SK-N-SH (cell line): ENCODE measurements at places on chromosomes 1 and 21. TPM values are rescaled to one million over a fixed set of nuclear protein-coding genes. Genes with fewer than 3 reads are reported as not detected.
A peak's percentile ranks its signal among the peaks of the same experiment; 100 is the strongest.

DNA sequence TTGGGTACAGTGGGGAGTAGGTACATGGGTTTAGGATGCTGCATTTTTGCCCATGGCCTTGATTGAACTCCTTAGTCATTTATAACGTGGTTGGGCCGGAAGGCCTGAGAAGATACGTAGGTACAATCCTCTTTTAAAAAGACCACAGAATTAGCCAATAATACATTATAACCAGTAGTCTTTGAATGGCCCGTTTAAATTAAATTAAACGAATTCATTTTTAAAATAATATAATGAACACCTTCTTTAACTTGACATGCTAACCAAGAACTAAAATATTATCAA, 20.1 kb upstream of the ADAR start:
- DNase-seq, result no peak

GRCh38 chr1:81873946-81874345, 73.2 kb downstream of the ADGRL2 start:
- no peak for DNase-seq

GRCh38 chr21:31731056-31731856, 662 bp downstream of the SCAF4 start:
- DNase-seq, result peak; percentile 85

DNA sequence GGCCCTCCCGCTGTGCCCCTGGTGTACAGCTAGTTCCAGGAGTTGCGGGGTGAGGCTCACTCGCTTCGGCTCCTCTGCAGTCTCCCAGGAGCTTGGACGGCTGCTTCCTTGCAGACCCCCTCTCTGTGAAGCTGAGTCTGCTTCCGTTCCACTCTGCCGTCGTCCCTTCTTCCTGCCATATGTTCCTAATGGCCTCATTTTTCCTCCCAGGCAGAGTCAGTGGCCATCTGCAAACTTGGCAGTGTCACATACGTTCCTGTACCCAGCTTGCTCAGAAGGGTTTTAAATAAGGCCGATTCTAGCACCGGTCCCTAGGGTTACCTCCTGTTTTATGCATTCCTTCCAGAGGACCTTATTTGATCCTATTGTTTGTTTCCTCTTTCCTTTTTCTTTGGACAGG, 21.3 kb downstream of the ACTL8 start:
- peak; percentile 73 for DNase-seq

- DNase-seq, result no peak
Observed at GRCh38 chr1:82503822-82504221, 703.1 kb downstream of the ADGRL2 start.

- DNase-seq, result no peak
Observed at GRCh38 chr1:4179914-4180735, 280.1 kb upstream of the C1orf174 start.

- no peak for DNase-seq
Observed at GRCh38 chr1:6588893-6589520, 9.2 kb downstream of the ZBTB48 start.

DNA sequence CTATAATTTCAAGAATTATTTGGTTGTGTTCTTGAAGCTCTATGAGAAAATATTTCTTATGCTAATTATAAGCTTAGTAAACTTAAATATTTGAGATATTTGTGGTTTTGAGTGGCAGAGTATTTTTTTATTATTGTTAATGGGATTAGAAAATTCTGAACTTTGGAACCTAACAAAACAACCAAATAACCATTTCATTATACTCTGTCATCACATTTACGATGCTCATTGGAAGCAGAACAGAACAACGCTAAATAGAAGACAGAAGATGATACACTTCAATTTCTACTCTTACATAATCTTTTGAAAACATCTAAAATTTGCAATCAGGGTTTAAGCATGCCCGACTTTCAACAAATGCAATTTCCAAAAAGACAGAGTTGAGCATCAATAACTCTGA, 270.2 kb downstream of the PTPRC start:
- DNase-seq, result no peak

- no peak for DNase-seq
Observed at GRCh38 chr1:216822480-216822879, 99.3 kb upstream of the ESRRG start.

GRCh38 chr1:200336101-200336845, 73.6 kb downstream of the ZNF281 start:
- no peak for DNase-seq

DNA sequence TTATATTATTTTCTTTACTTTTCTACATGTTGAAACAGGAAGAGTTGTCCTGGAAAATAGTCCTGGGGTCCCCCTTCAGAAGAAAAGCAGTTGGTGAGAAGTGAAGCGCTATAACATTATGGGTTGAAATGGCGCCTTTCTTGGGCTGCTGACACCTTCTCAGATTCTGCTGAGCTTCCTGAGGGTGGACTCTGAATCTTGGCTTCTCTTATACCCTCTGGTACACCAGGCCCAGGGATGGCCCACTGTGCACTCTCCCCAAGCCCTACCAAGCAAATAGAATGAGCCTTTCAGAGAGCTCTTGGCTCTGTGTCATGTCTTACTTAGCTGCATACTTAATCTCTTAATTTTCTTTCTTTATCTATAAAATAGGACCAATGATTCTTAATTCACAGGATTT, 42.3 kb downstream of the CD247 start:
- no peak for DNase-seq

GRCh38 chr1:186858923-186859322, 30.2 kb downstream of the PLA2G4A start:
- DNase-seq, result no peak

- no peak for DNase-seq
Observed at GRCh38 chr1:7373251-7373650, 397.8 kb upstream of the VAMP3 start.

DNA sequence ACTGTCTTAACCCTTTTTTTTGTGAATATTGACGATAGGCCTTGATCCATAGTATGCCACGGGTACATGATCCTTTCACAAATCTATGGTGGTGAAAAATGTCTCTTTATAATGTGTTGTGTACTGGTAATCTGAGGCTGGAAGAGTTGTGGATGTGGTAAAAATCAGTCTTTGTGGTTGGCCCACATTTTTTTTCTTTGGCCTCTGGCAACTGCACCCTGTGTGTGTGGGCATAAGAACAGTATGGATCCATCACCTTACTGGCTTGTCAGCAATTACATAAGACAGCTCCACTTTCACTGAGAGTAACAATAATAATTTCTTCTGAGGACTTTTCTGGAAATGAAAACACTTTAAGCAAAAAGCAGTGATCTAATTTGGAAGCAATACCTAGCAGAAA, 101.6 kb downstream of the GABPA start:
- DNase-seq, result no peak

DNA sequence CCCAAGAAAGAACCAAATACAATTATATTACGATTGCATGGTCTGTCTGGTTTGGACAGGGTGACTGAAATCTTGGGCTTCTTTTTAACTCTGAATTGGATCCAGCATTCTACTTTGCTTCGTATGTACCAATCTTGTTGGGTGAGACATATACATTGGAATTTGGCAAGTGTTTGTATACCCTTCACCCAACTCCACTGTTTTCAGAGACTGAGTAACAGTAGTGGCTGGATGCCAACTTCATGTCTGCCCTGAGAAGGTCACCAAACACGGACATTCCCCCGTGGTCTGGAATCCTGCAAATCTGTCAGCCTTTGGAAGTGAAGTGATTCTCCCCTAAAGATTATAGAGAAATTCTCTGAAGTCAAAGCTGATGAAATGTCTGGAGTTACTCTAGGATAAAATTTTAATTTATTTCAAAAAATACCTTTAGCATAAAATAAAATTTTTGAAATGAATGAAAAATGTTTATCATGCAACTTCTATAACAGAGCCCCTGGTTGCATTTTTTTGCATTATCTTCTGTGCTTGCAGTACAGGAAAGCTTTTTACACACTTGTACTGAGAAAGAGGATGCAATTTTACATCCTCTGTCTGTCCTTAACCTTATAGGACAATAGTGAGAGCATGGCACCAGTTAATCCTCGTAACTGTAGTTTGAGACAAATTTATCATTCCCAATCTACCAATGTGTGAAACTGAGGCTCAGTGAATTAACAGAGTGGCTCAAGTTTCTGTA, 201.8 kb downstream of the DISC1 start:
- no peak for DNase-seq

- no peak for DNase-seq
Observed at GRCh38 chr1:64483731-64484414, 13.9 kb downstream of the CACHD1 start.

The IL24 gene
- polyA plus RNA-seq, result 0.03 TPM in 1 of 2 replicates, not detected in the other

The TMEM52 gene
- polyA plus RNA-seq, result 3.8 and 4.8 TPM in 2 replicates

The USH2A gene
- under 0.01 TPM in 1 of 2 replicates, not detected in the other for polyA plus RNA-seq

The ECE1 gene
- 62.3 and 96.6 TPM in 2 replicates for polyA plus RNA-seq

The RSPO1 gene
- 0.03 TPM in 1 of 2 replicates, not detected in the other for polyA plus RNA-seq

The KRTAP21-1 gene
- not detected in 2 replicates for polyA plus RNA-seq
